ENCODE measurements at places on chromosomes 2 and 18.

DNA sequence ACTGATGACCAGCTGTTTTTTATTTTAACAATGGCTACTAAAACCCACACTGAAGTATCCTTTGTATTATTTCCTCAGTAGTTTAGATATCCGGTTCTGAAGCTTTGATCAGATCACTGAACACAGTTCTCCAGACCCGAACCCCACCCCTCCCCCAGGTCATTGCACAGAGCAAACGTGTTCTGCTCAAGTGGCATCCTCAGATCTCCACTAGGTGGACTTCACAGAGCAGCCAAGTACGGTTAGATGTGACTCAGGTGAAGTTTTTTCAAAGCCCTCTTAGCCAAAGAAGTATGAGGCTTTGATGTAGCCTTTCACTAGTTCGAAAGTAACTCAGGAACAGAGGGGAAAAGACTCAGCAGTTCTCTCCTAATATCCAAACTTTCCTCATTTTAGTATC lies 142.7 kb upstream of the NRP2 start:
- DNase-seq: no peak

DNA sequence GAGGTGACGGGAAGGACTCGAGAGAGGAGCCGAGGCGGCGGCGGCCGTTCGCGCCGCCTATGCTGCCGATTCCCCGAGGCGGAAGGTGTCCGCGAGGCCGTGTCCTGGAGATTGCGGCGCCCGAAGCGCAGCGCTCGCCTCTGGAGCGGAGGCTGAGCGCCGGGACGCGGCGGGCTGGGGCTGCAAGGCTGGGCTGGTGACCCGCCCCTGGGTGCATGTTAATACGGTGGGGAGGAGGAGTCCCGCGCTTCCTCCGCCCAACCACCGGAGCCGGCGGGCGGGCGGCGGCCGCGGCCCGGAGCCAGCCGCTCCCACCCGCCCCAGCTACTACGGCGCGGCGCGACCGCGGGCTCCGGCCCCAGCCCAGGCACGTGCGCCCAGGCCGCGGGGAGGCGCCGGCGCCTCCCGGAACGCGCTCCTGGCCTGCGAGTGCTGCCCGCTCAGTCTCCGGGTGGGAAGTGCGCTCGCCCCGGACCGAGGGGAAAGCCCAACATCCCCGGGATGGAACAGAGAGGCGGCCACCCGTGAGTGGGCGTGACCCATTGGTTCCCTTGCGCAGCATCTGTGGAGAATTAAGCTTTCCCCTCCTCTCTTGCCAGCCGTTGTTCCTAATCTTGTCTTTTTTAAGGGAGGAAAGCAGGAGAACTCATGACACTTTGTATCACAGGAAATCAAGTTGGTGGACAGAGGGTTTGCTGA lies at the start of gene DLGAP1:
Gene DLGAP1, minus strand, starts transcription at position 195 of the 699 bp plus-strand sequence.
- DNase-seq: peak; percentile 78

GRCh38 chr2:173058097-173058496 lies 17.5 kb upstream of the MAP3K20 start:
- DNase-seq: no peak

GRCh38 chr2:107592280-107592624 lies 234.4 kb upstream of the RGPD4 start:
- no peak for DNase-seq

DNA sequence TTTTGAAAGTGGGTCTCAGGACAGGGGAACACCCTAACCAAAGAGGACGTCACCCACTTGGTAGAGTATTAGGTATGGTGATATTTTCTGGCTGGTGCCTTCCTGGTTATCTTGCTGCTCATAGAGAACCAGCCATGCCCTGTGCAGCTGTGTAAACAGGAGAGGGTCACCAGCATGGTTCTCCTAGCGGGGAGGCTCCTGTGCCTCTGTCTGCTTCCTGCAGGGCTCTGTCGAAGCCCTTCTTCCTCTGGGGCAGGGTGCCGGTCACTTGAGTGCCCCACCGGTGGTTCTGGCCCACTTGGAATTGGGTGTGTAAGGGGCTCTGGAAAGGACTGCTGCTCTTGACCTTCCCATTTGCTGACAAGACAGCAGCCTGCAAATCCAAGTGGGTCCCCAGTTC lies 131.6 kb upstream of the MSH6 start:
- DNase-seq: no peak

DNA sequence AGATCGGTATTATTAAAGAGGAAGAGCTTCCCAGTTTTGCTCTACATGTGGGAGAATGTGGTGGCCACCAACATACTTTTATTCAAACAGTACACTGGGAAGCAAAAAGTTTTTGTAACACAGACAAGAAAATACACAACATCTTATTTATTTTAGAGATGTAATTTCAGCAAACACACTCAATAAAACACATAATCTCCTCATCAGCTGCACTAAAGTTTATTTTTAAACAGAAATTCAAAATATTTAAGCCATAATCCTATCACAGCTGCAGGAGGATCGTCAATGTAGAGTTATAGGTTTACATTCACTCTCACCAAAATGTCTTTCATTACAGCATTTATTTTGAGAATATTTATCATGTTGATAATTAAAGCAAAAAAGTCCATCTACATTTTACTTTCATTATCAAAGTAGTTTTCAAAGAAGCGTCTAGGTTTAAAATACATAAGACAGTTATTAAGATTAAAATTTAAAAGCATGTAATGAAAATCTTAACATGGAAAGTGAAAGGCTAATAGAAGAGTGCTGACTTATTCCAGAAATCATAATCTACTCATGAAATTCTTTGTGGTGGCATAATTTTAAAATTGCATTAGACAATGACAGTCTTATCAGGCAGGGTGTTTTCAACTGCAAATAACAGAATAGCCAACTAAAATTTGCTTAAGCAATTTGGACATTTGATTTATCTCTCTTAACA lies 61.0 kb downstream of the ANKRD44 start:
- DNase-seq: no peak

DNA sequence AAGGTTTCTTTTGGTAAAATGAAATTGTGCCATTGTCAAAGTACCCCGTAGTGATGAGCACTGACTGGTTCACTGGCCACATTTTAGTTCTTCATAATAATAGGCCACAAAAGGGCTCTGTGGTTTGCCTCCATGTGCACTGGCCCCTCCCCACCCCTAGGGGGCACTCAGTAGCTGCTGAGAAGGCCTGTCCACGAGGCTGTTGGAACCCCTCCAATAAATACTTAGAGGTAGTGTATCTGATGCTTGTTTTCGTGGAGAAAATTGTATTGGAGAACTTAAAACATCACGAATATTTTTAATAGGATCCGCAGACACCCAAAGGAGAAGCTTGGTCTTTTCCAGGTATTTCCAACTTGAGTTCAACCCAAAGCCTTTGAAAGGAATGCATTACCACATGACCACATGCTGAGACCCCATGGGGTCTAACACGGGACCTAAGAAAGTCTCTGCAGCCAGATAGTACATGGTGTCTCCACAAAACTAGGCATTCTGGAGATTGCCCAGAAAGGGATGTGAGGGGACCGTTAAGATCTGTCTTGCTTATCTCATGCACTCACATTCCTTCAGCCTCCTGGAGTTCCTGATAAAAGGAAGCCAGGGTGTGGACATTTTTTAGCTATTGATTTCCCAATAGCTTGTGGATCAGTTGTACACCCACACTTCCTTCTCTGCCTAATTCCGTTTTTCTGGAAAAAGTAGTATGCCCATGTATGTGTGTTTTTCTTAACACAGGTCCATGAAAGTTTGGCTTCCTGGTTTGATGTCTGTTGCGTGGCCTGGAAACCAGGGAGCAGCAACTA lies 28.5 kb upstream of the NOSTRIN start:
- DNase-seq: no peak

DNA sequence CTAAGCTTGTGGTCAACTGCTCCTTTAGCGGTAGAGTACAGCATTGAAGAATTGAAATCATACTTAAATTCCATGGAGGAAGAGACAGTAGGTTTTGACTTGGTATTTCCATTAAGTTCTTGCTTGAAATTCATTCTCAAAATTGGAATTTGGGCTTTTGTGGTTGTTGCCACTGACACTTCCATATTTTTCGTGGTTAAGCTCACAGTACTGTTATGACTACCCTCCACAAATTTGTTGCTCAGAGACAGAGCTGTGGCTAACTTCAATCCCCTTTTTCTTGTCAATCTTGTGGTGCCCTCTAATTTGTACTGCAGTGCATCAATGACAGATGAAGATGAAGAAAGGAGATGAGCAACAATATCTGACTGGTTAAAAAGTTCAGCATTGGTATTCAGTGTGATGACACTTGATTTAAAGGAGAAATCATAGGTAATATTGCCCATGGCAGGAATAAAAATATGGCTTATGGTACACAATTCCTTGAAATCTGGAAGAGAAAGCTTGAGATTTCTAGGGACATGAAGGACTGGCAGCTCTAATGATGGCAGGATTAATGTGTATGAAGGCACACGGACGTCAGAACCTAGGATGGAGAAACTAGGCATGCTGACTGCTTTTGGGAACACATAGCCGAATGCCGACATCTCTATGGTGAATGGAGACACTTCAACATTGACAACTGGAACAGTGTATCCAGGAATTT lies 37.3 kb downstream of the APOB start:
- no peak for DNase-seq

GRCh38 chr2:75788902-75789301 lies 78.2 kb upstream of the GCFC2 start:
- no peak for DNase-seq

- no peak for DNase-seq
Measured at GRCh38 chr2:143623231-143623908, 494.2 kb downstream of the ARHGAP15 start.

DNA sequence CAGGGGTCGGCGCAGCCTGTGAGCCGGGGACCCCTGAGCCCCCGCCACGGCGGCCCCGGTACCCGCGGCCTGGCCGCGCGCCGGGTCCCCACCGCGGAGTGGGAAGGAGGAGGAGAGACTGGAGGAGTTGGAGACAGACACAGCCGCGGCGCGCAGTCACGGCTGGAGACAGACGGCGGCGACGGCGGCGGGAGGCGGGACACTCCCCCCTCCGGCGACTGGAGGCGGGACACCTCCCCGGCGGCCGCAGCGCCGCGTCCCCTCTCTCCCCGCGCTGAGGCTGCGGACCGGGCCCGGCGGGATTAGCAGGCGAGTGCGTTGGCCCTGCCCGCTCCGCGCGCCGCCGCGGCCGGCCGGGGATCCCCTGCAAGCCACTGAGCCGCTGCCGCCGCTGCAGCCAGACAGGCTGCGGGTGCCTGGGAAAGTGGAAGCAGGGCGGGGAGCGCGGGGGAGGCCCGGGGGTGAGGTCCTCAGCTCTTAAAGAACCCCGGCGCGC lies 1.0 kb upstream of the LDLRAD4 start:
- DNase-seq: no peak

GRCh38 chr18:71760541-71760940 lies 783.6 kb downstream of the CBLN2 start:
- DNase-seq: no peak

GRCh38 chr2:100786297-100786658 lies 33.7 kb upstream of the NPAS2 start:
- DNase-seq: no peak

GRCh38 chr2:55120634-55121359 lies 70.5 kb upstream of the RTN4 start:
- peak; percentile 92 for DNase-seq

GRCh38 chr18:59921384-59921891 lies 21.6 kb downstream of the PMAIP1 start:
- DNase-seq: peak; percentile 61

GRCh38 chr18:25231327-25231691 lies 120.7 kb downstream of the ZNF521 start:
- DNase-seq: peak; percentile 87

- no peak for DNase-seq
Measured at GRCh38 chr2:227796045-227796711, 17.5 kb upstream of the CCL20 start.

DNA sequence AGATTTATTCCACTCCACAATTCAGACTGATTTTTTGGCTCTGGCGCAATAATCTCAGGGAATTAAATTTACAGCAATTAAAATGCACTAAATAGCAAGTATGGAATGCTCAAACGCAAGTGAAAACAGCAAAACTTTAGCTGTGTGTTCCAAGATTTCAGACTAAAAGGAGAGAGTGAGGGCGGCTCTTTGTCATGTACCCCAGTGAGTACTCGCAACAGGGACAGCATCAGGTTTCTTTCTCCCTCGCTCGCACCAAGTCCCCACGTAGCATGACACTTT lies 1.1 kb downstream of the ROCK2 start:
- DNase-seq: no peak

GRCh38 chr2:46913471-46914381 lies 1.9 kb downstream of the MCFD2 start:
- DNase-seq: no peak

DNA sequence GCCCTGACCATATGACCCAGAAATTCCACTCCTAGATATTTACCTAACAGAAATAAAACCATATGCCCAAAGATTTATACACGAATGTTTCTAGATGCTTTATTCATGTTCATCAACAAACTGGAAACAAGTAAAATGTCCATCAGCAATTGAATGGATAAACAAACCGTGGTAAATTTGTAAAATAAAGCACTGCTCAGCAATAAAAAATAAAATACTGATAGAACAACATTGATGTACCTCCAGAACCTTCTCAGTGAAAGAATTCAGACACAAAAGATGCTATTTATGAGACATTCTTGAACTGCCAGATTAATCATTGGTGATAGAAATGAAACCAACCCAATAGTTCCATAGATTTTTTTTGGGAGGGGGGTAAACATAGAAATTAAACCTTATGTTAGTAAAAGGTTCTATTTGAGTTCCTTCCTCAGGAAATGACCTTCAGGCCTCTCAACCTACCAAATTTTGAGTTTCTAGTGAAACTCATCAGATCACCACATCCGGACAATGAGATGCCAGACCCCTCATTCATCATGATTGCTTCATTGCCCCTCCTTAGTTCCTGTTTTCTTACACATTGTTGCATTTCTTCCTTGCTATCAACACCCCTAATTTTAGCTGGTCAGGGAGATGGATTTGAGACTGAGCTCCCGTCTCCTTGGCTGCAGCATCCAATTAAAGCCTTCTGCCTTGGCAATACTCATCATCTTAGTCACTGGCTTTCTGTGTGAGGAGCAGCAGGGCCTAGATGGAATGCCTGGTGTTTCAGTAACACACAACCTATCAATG lies 203.5 kb downstream of the LPIN1 start:
- DNase-seq: no peak

DNA sequence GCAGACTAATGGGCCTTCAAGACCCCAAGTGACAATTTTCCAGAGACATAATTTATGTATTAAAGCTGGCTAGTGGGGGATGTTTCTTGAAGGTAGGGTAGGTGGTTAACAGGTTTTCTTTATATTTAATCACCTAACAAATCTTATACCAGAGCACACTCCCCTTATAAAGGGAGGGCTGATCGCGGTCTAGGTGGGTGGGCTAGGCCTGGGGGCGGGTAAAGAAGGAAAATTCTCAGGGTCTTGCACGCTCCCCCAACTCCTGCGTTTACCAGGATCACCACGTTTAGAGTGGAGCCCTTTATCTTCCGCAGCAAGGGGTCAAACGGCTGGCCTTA lies 19.9 kb upstream of the CXXC1 start:
- DNase-seq: no peak

Data from DMS 273 treated with DMSO at 0.1 percent for 48 hours (cell line).